A673 (cell line): ENCODE measurements at places on chromosomes 5 and 9. TPM values are rescaled to one million over a fixed set of nuclear protein-coding genes. Genes with fewer than 3 reads are reported as not detected.

CDH12 gene
- total RNA-seq: 27.7 and 39.5 TPM in 2 replicates

RC3H2 gene
- total RNA-seq: 70.2 and 71.1 TPM in 2 replicates

PCDHGB7 gene
- total RNA-seq: 3.7 and 4.0 TPM in 2 replicates

EFNA5 gene
- total RNA-seq: 14.0 and 16.7 TPM in 2 replicates

DNA sequence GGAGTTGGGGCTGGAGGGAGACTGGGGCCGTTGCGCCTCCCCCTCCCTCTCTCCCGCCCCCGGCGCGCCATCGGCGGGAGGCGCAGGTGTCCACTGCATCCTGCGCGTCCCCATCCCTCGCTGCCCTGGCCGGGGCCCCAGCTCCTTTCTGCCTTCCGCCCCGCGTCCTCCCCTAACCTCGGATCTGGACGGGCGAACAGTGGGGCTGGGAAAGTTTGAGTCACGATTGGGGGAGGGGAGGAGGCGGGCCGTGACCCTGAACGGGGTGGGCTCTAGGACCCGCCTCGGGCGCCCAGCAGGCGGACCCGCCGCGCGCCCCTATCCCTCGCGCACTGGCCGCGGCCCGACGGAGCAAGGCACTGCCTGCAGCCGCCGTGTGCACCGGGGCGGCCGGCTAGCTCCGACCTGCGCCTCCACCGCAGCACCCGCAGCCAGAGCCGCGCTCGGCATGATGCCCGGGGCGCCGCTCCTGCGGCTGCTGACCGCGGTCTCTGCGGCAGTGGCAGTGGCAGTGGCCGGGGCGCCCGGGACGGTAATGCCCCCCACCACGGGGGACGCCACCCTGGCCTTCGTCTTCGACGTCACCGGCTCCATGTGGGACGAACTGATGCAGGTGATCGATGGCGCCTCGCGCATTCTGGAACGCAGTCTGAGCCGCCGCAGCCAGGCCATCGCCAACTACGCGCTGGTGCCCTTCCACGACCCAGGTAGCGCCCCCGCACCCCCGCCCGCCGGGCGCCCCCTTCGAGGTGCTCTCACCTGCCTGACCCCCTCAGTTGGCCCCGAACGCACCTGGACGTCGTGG, at the start of gene HMCN2:
Gene HMCN2, plus strand, starts transcription at position 330 of the 805 bp plus-strand sequence. Its CDS starts 119 bp downstream, at position 449.
- no peak for DNase-seq

DNA sequence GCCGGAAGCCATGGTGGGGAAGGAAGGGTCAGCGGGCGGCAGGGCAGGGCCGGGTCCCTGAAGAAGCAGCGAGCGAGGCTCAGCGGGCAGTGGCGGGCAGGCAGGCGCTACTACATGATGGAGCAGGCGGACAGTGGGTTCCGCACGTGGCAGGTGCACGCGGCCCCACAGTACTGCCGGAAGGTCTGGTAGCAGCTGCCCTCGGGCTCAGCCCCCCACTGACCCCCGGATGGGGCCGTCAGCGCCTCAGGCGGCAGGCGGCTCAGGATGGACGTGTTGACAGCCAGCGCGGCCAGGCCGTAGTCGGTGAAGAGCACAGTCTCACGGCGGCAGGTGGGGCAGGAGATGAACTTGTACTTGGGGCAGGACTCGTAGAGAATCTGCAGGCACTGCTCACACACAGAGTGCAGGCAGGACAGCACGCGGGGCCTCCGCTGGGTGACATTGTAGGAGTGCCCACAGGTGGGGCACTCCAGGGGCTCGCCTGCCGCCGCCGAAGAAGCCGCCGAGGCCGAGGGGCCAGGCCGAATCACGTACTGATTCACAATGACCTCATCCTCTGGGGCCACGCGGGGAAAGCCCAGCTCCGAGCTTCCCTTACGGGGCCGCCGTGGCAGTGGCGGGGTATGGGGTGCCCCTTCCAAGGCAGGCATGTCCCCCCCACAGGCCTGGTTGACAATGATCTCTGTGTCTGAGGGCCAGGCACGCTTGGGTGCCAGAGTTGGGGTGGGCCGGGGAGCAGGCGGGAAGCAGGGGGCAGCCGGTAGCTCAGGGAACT, 1.5 kb downstream of the RNF208 start:
- DNase-seq: no peak

GRCh38 chr5:132462856-132463745, 27.5 kb downstream of the IRF1 start:
- DNase-seq: no peak

GRCh38 chr5:137051161-137051560, 448.0 kb downstream of the SPOCK1 start:
- DNase-seq: no peak

- DNase-seq: no peak
These were observed 1013.9 kb downstream of the EFNA5 start for GRCh38 chr5:106656821-106657220.

DNA sequence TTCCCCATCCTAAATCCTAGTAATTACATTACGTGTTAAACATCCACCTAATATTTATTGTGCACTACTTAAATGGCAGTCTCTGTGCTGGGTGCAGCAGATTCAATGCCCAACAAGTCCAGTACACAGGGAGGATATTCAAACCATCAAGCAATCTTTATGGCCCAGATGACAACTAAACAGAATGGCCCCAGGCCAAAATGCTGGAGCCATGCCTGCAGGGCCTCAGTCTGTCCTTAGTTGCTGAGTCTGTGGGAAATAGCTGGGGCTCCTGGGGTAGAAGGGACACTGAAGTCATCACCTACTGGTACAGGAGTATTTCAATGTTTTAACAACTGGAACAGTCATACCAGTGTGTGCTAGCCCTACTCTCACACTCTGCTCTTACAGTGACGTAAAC, 153.5 kb downstream of the ZNF608 start:
- DNase-seq: no peak

- DNase-seq: no peak
These were observed 158.6 kb downstream of the FAM114A2 start for GRCh38 chr5:153880106-153880505.

- no peak for DNase-seq
These were observed 465.7 kb downstream of the DIRAS2 start for GRCh38 chr9:90176901-90177300.
